ENCODE measurements at places on chromosomes 1 and 21.
A peak's percentile ranks its signal among the peaks of the same experiment; 100 is the strongest.

GRCh38 chr1:14500041-14500440, 98.4 kb upstream of the KAZN start:
- no peak for DNase-seq

- no peak for DNase-seq
Observed at GRCh38 chr21:14763695-14764064, 217.6 kb upstream of the SAMSN1 start.

- peak; percentile 7 for DNase-seq
Observed at GRCh38 chr1:208461680-208462079, 217.5 kb upstream of the PLXNA2 start.

DNA sequence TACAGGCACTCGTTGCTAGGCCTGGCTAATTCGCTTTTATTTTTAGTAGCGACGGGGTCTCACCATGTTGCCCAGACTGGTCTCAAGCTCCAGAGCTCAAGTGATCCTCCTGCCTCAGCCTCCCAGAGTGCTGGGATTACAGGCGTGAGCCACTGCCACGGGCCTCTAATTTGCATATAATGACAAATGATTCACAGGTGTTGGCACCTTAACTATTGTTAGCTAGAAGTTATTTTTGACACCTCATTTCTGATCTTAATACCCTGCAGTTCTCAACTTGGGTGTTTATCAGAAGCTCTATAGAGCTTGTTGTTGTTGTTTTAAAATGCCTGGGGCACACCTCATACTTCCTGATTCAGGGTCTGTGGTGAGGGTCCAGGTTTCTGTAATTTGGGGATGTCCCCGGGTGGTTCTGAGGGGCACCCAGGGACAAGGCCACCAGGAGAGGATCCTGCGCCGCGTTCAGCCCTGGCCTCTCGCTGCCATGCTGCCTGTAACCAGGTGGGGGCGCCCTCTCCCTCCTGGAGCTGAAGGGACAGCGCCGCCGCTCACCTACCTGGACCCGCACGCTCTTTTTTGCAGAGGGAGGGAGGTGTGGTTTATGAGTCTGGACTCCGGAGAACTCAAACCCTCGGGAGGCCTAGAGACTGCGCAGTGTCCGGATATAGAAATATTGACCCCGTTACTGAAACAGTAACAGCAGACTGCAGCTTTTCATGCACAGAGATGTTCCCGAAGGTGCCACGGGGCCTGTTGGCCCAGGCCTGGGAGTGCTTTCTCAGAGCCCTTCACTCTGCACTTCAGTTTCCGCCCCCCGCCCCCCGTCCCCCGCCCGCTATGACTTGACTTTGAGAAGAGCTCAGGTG, 23.0 kb upstream of the NEK2 start:
- peak; percentile 81 for DNase-seq

DNA sequence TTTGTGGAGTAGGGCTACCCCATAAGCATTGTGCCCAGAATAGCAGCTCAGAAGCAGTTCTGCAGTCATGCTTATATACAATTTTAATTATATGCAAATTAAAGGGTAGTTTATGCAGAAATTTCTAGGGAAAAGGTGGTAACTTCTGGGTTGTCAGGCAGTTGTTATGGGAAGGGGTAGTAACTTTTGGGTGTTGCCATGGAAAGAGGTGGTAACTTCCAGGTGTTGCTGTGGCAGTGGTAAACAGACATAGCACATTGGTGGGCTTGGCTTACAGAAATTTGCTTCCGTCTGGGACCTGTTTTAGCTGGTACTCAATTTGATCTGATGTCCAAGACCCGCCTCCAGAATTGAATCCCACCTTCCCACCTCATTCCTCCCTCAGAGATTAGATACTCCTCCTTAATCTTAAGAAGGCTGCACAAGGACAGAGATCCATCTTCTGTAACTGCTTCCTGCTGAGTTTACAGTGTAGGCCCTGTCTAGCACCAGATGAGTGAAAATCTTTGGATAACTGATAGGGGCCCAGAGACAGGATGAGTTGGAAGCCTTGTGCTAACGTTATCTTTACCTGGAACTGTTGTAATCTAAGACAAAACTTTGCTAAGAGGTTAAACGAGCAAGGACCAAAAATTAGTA, 26.7 kb downstream of the SUCO start:
- no peak for DNase-seq

DNA sequence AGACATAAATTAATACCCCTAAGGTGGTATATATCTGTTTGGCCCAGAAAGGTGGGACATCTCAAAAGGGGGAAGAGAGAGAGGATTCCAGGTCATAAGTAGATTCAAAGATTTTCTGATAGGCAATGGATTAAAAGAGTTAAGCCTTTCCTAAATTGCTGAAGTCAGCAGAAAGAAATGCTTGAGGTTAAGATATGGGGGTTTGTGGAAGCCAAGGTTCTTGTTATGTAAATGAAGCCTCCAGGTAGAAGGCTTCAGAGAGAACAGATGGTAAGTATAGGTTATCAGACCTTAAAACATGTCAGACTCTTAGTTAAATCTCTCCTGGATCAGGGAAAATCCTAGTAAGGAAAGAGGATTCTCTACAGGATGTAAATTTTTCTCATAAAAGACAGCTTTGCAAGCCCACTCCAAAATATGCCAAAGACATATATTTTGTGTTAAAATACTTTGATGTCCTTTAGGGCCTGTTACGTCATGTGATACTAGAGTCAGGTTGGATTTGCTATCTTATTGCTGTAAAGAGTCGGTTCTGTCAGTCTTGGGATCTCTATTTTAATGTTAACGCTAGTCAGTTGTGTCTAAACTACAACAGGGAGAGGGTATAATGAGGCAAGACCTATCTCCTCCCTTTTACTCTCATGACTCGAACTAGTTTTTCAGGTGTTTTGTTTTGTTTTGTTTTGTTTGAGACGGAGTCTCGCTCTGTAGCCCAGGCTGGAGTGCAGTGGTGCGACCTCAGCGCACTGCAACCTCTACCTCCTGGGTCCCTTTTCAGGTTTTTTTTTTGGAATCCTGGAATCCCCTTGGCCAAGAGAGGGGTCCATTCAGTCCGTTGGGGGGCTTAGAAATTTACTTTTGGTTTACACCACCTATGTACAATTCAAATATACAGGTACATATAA, 30.6 kb downstream of the RGS2 start:
- no peak for DNase-seq

DNA sequence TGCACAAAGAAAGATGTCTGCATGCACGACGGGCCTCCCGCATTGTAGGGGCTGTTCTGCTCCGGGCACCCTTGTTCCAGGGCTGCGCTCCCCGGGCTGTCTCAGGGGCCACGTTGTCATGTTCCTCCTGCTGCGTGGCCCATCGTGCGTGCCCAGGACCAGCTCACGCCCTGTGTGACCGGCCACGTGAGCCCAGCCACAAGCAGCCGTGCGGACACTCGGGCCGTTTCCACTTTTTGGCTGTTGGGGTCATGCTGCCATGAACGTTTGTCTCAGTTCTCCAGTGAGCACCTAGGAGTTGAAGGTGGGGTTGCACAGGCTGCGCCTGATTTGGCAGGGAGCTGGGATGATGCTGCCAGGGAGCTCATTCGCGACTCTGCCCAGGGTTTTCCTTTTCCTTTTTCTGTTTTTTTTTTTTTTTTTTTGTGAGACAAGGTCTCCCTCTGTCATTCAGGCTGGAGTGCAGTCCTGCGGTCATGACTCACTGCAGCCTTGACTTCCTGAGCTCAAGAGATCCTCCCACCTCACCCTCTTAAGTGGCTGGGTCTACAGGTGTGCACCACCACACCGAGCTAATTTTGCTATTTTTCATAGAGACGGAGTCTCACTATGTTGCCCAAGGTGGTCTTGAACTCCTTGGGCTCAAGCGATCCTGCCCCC, 17.4 kb downstream of the PDXK start:
- DNase-seq: no peak

GRCh38 chr1:240611619-240612480, at the start of gene GREM2:
Gene GREM2, minus strand, starts transcription at chr1:240612155. Its CDS starts 118,680 bp downstream, at chr1:240493475.
- DNase-seq: peak; percentile 31

DNA sequence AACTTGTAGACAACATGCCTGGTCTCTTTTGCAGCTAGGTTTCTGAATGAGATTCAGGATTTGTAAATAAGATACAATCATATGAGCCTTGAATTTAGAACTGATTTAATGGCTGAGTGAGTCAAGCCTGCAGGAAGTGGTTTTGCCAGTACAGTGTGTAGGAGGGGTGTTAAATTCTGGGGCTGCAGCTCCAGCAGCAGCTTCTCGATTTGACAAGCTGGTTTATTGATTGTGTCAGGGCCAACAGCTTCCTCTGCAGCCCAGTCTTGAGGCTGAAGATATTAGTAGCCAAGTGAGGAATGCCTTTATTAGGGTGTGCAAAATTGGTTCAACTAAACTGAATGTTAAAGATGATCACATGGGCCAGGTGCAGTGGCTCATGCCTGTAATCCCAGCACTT, 11.5 kb upstream of the PLA2G5 start:
- no peak for DNase-seq

DNA sequence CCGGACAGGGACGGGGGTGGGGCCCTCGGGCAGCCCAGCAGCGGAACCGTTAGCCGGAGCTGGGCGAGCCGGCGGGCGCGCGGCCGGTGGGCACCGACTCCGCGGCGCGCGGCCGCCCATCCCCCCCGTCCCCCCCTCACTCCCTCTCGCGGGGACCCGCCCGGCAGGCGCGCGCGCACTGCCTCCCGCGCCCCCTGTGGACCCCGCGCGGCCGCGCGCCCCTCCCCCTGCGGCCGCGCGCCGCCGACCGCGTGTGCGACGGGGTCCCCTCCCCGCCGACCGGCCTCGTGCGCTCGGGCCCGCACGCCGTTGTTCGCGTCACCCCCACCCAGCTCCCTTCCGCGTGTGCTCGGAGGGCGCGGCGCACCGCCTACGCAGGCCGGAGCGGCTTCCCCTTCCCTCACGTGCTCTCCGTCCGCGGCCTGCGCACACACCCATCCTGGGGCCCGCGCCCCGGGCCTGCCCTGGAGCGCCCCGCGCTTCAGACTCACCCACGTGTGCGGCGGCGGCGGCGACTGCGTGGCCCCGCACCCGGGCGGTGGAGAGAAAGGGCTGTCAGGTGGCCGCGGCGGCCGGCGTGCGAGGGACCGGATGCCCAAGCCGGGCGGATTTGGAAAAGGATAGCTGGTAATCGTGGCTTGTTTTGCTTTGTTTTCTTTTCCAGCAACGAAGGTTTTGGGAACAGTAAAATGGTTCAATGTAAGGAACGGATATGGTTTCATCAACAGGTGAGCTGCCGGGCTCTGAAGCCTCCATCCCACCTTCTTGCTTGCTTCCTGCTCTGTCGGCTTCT, 717 bp downstream of the YBX1 start:
- peak; percentile 54 for DNase-seq

DNA sequence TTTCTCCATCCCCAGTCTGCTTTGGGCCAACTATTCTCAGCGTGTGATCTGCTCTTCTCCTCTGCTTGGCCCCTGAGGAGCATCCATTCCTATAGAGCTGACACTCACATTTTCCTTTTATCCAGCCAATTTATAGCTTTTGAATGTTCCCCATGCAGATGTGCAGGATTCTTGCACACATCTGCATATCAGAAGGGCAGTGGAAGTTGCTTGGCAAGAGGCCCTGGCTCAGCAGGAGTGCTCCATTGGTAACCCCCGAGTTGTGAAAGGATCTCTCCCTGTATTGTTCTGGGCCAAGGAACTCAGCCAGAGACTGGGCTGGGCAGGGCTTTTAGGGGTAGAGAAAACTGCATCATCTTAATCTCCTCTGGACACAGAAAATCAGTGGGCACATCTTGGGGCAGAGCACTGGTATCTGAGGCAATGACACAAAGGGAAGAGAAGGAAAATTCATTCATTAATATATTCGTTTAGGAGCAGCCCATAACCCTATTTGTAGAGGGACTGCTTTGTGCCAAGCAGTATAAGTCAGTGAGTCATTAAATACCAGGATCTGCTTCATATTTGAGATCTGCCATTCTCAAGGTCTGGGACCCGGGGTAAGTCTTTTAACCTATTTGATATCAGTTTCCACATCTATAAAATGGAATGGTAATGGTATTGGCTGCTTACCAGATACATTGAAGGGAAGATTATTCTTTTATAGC, 31.0 kb upstream of the BEND5 start:
- no peak for DNase-seq

GRCh38 chr1:61198554-61198953, 116.2 kb downstream of the NFIA start:
- DNase-seq: no peak

- no peak for DNase-seq
Observed at GRCh38 chr1:115090186-115090490, 835 bp upstream of the TSPAN2 start.

DNA sequence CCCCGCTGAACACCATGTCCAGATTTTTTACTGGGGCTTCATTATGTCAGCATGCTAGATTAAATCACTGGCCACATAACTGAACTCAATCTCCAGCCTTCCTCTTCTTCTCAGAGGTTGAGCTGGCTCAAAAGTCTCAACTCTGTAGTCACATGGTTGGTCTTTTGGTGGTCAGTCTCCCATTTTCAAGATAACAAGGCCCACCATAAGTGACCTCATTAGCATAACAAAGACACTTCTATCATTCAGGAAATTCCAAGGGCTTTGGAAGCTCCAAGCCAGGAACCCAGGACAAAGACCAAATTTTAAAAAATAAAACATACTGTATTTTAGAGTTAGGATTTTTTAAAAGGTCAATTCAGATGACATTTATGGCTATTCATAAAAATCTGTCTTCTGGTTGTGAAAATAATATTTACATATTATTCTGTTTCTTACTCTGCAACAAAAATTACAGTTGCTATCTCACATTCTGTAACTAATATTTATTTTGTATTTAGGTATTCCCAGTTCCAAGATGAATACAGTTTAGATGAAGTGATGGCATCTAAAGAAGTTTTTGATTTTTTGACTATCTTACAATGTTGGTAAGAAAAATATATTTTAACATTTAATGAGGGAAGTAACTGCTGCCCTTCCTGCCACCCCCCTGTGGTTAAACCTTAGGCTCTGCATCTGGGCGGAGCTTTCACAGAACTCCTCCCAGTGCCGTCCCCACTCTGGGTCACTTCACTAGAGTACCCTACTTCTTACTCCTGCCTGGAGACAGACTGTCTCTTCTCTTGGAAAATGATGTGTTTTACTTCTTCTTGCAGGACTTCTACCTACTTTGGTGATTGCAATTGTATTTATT, 49.3 kb downstream of the SCP2 start:
- no peak for DNase-seq

- DNase-seq: no peak
Observed at GRCh38 chr1:118940957-118941356, 47.2 kb downstream of the TBX15 start.

DNA sequence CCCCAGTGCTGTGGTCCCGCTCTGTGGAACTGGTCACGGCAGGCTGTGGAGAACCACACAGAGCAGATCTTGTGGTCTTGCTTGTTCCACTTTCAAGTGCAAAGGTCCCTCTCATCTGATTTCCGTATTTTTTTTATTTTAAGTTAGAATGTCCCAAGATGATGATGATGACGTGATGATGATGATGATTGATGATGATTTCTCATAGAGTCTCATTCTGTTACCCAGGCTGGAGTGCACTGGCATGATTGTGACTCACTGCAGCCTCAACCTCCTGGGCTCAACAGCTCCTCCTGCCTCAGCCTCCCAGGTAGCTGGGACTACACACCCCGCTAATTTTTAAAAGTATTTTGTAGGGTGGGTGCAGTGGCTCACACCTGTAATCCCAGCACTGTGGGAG, 12.2 kb downstream of the EVA1C start:
- no peak for DNase-seq

- no peak for DNase-seq
Observed at GRCh38 chr1:238088560-238089290, 198.0 kb upstream of the ZP4 start.

- no peak for DNase-seq
Observed at GRCh38 chr1:154414606-154415005, 9.5 kb downstream of the IL6R start.

GRCh38 chr21:45405271-45405818, 380 bp downstream of the COL18A1 start:
- peak; percentile 43 for DNase-seq

GRCh38 chr1:34976384-34977209, 8.6 kb downstream of the TMEM35B start:
- no peak for DNase-seq

Data from A549 (cell line).